ENCODE measurements at places on chromosomes 13 and 19. TPM values are rescaled to one million over a fixed set of nuclear protein-coding genes. Genes with fewer than 3 reads are reported as not detected.

Gene SHD
- not detected for total RNA-seq

Gene BEST2
- total RNA-seq, result not detected

Gene TSHZ3
- total RNA-seq, result 3.2 TPM

Gene TNNT1
- 0.60 TPM for total RNA-seq

Gene CCDC70
- total RNA-seq, result not detected

Gene ZNF844
- total RNA-seq, result 5.7 TPM

Gene GIPC3
- total RNA-seq, result 1.2 TPM

Measured in dermis blood vessel endothelial cell (primary cell).